ENCODE measurements at places on chromosomes 5 and 9. TPM values are rescaled to one million over a fixed set of nuclear protein-coding genes. Genes with fewer than 3 reads are reported as not detected.

GRCh38 chr9:84304166-84304565 is 36.4 kb downstream of the SLC28A3 start:
- no peak for DNase-seq
- no peaks in the 10 kb centered on the region for H3K4me1 ChIP-seq
- no peaks in the 10 kb centered on the region for H3K27me3 ChIP-seq
- H3K36me3 ChIP-seq, result no peaks in the 10 kb centered on the region

- peaks cover 49% of the 10 kb centered on the region for H3K4me1 ChIP-seq
- H3K27ac ChIP-seq, result peak overlapping the region; percentile 29
- H3K27me3 ChIP-seq, result no peaks in the 10 kb centered on the region
- no peak for DNase-seq
Observed at GRCh38 chr9:134782921-134783698, 97.5 kb upstream of the FCN2 start.

DNA sequence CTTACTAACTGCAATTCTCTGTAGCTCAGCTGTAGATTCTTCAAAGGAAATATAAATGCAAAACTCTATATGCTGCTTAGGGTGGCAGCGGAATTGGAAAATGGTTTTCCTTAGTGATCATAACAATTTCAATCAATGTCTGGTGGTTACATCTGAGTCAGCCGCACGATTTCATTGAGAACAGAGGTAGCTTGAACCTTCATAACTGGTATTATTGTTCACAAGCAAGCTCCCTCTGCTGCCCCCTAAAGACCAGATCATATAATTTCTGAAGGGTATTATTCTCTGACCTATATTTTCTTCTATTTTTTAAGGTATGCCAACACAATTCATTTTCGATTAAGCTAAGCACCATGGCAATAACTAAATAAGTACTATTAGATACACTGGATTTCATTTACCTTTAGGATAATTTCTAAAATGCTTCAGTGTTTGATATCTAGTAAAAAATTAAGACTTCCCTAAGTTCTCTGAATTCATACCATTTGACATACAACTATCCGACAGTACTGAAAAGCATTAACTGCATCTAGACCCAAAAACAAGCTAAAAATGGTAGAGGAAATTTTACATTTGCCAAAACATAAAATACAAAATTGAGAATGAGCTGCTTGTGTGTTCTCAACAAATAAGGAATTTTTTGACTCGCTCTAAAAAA is 181.1 kb upstream of the SPEF2 start:
- H3K27me3 ChIP-seq, result no peaks in the 10 kb centered on the region
- H3K36me3 ChIP-seq, result no peaks in the 10 kb centered on the region
- H3K4me1 ChIP-seq, result no peaks in the 10 kb centered on the region
- DNase-seq, result no peak
- H3K27ac ChIP-seq, result no peak overlapping the region

GRCh38 chr5:136981936-136982335 is 517.2 kb downstream of the SPOCK1 start:
- H3K27me3 ChIP-seq, result no peaks in the 10 kb centered on the region
- no peak overlapping the region for H3K27ac ChIP-seq

- peak within 1 kb of the TSS; percentile 88 for H3K4me3 ChIP-seq
- peaks cover 69% of the 10 kb centered on the region for H3K4me1 ChIP-seq
- no peaks in the 10 kb centered on the region for H3K36me3 ChIP-seq
- H3K27ac ChIP-seq, result peak within 1 kb of the TSS; percentile 97
- no peaks in the 10 kb centered on the region for H3K27me3 ChIP-seq
- no peak for DNase-seq
Observed at GRCh38 chr5:75052192-75053053, at the start of gene GCNT4. GCNT4 (minus strand) TSS chr5:75052558; CDS start chr5:75030037, 22,521 bp downstream.

DNA sequence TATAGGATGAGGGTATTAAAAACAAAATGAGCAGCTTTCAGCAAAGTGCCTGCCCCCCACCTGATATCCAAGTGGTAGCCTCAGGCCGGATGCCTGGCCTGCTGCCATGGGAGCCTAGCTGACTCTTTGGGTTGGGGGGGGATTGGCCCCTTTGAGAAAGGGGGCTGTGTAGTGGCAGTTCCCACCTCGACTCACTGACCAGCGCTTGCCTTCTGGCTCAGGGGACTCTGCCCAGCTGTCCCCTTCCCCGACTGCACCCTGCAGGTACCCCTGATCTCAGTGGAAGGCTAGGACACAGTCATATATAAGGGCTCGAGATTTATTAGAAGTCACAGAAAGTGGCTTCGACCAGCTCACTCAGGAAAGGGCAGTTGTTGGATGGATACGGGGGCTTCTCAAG is 1.5 kb upstream of the NEUROG1 start:
- H3K36me3 ChIP-seq, result no peaks in the 10 kb centered on the region
- H3K27ac ChIP-seq, result no peak overlapping the region
- H3K4me3 ChIP-seq, result no peak overlapping the region
- peaks cover 49% of the 10 kb centered on the region for H3K27me3 ChIP-seq

EQTN gene
- not detected for total RNA-seq

All from esophagus muscularis mucosa (tissue), 4 donors.